Muscle of leg (tissue), 16 donors: ENCODE measurements at places on chromosomes 7 and 10. TPM values are rescaled to one million over a fixed set of nuclear protein-coding genes. Genes with fewer than 3 reads are reported as not detected.

SPDYE16 gene
- polyA plus RNA-seq, result 0.87 TPM

EPO gene
- polyA plus RNA-seq, result 0.12 TPM

ZPBP gene
- not detected for polyA plus RNA-seq

YAE1 gene
- 32.4 TPM for polyA plus RNA-seq

CRHR2 gene
- polyA plus RNA-seq, result 2.2 TPM

PDK4 gene
- polyA plus RNA-seq, result 15.1 TPM

FIS1 gene
- 137 TPM for polyA plus RNA-seq

IDI2 gene
- polyA plus RNA-seq, result not detected

FKBP6 gene
- 0.57 TPM for polyA plus RNA-seq

INA gene
- polyA plus RNA-seq, result 0.06 TPM

IL15RA gene
- polyA plus RNA-seq, result 1.0 TPM

TYSND1 gene
- 4.2 TPM for polyA plus RNA-seq

TMEM196 gene
- polyA plus RNA-seq, result 0.13 TPM

OR2A1 gene
- 0.37 TPM for polyA plus RNA-seq

EPHA1 gene
- polyA plus RNA-seq, result 5.6 TPM

TAF5 gene
- 4.1 TPM for polyA plus RNA-seq

SYCE1 gene
- 0.29 TPM for polyA plus RNA-seq

ERVW-1 gene
- 0.54 TPM for polyA plus RNA-seq

GTF2IRD1 gene
- polyA plus RNA-seq, result 40.0 TPM
